GM12892 (cell line): ENCODE measurements at places on chromosomes 7 and 10.

DNA sequence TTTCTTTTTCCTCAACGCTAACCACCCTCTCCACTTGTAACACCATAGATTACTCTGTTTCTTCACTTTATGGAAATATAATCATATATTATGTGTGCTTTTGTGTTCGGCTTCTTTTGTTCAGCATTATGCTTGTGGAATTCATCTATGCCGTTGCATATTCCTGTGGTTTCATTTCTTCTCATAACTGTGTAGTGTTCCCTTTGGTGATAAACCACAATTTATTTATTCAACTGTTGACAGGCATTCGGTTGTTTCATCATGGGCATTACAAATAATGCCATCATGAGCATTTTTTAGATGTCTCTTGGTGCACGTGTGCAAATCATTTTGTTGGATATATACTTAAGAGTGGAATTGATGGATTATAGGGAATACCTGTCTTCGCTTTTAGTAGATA, 12.1 kb downstream of the AVL9 start:
- DNase-seq: no peak

DNA sequence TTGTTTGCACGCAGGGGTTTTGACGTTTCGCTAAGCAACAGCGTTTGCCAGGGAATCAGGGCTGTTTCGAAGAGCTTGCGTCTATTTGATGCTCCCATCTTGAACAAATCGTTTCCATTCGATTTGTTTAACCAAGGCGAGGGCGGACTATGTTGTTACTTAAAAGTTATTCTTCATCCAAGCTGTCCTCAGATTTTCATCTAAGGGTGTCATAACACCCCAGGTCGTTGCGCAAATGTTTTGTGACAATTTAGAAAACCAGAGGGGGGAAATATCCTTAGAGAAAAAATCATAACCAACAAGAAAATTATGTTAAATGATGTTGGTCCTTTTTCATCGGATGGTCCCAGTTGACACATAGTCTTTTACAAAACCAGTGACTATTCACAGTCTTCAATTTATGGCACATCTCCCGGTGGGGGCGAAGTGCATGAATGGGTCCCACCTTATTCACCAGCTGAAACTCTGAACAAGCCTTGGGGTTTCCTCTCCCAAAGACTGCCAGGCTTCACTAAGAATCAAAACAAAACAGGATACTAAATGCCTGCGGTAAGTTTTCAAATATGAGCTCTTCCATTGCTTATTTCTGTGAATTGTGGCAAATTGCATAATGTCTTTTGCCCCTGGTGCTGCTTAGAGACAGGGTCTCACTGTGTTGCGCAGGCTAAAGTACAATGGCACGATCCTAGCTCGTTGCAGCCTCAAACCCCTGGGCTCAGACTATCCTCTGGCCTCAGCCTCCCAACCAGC, 109.9 kb downstream of the REEP3 start:
- DNase-seq: no peak

DNA sequence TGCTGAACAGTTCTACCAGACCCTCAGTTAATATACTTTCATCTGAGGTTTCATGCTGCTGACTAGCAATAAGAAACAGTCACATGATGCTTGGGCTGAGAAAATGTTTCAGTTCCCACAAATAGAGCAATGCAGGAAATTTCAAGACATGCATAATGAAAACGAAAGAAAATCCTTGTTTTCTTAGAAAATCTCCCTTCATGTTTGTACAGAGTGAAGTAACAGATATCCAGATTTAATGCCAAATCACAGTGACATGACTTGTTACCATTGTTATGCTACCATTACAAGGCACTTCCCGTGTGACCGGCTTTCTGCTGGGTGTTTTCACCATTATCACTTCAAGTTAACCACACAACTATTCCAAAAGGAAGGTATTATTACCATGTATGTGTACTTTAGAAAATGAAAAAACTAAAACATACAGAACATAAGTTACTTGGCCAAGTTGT, 121.7 kb downstream of the DOCK4 start:
- no peak for DNase-seq

GRCh38 chr7:38686888-38687287, 55.7 kb upstream of the AMPH start:
- no peak for DNase-seq

DNA sequence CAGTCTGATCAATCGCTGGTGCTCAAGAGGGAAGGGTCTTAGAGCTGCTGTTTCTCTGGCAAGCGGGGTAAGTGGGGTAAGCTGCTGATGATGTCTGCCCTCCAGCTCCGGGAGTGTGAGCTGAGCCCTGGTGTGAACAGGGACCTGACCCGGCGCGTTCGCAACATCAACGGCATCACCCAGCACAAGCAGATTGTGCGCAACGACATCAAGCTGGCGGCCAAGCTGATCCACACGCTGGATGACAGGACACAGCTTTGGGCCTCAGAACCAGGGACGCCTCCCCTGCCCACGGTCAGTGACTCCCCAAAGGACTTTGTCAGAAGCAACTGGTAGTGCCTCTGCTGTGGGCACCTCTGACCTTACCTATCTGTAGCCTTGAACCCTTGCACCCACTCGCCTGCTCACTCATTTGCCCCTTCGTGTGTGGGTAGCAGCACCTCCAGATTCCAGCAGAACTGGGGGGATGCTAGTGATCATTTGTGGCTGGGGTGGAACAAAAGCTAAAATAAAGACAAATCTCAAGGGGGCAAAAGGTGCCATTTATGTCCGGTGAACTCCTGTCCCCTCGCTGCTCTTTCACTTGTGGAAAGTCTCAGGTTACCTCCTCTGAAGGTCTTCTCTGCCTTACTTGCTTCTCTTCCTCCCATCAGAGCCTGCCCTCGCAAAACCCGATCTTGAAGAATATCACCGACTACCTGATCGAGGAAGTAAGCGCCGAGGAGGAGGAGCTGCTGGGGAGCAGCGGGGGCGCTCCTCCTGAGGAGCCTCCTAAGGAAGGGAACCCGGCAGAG, 3.2 kb downstream of the UFSP1 start:
- no peak for DNase-seq

DNA sequence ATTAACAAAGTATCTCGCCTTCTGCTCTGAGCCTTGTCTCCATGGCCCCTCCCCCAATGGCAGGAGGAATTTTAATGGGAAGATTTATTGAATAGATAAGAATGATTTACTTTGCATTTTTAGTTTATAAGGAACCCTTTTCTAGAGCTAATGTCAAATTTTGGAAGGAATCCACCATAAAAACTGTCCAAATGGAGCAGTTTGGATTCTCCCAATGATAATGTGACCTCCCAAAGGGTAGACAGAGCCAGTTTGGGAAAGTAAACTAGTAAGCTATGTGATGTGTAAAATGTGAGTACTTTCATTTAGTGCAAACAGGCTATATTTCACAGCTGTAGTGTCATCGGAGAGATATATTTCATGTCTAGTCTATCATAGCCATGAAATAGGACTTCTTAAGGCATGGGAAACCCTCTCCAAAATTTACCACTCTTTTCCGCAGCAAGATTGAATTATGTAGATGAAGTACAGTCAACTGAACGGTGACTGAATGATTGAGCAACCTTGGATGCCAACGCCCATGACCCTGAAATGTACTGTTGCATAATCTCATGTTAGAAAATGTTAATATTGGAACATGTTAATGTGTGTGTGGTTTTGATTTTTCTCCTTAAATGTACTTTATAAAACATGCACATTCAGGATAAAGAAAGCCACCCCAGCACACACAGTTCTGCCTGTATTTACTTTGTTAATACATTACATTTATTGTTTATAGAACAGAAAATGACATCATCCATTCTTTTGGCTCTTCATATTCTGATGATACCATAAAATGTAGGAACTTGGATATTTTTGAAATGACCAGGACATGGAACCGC, 140.6 kb downstream of the NRP1 start:
- no peak for DNase-seq

DNA sequence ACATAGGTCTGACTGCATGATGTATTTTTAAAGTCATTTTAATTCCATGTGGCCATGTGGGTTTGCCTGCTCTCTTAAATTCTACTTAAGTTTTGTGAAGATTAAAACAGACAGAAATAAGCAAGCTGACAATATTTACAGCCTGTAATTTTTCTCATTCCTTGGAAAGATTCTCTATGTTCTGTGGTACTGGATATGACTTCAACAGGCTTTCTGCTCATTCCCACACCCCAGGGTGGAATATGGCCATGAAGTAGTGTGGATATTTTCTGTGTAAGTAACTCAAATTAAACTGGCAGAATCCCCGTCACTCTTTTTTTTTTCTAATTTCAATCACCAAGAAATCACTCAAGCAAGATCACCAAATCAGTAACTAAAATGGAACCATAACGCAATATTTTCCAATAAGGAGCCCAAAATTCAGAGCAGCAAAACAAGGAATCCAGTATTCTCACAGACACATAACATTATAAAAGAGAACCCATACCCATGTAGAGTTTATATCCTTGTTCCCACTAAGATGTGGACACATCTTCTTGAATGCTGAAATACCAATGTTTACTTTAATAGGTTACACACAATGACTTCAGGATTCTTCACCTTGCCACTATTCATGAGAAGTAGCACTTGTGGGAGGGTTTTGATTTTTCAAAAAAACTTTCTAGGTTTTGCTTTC, 5.7 kb downstream of the HOXA5 start:
- no peak for DNase-seq

DNA sequence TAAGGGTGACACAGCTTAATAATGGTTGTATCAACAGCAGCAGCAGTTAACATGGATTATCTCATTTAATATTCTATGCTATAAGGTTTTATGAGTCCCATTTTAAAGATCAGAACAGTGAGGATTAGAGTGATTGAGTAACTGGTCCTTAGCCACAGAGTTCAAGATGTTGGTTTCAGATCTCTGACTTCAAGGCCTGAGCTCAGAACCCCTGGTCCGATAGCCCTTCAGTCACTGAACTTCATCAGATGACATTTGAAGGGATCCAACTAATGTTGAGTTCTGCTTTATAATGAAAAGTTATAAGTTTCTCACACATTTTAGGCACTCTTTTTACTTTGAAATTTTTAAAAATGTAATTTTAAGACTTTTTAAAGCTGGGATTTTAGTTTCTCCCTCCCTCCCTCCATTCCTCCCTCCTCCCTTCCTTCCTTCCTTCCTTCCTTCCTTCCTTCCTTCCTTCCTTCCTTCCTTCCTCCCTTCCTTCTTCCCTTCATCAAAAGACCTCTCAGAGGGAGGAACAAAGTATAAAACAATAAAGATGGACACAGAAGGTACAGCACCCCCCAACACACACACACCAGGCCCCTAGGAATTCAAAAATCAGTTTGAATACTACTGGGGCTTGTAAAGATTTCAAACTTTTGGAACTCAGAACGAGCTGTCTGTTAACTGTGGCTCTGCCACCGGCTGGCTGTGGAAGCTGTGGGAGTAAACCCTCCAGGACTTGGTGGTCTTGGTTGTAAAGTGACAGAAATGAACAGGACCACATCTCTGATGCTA, 206.9 kb upstream of the AGK start:
- no peak for DNase-seq

DNA sequence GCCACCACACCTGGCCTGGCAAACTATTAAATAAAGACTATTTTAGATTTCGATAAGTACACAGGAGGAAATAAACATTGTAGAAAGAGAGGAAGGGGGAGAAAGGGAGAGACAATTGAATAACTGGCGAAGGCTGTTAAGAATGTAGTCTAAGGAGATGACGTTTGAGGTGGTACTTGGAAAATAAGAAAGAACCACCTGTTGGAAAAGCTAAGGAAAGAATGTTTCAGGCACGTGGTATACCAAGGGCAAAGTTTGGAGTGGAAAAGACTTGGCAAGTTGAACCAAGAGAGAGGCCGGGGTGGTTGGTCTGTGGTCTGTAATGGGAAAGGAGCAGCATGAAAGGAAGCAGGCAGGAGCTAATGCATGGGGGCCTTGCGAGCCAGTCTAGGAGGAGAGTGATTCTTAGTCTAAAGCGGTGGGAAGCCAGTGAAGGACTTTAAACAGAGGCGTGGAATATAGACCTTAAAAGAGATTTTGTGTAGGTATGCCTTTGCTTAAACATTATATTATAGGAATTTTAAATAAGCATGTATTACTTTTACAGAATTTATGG, 9.4 kb downstream of the ING3 start:
- no peak for DNase-seq

GRCh38 chr7:8229927-8230326, 32.0 kb downstream of the ICA1 start:
- DNase-seq: no peak

- no peak for DNase-seq
Measured at GRCh38 chr10:32142646-32143045, 86.4 kb upstream of the KIF5B start.

- no peak for DNase-seq
Measured at GRCh38 chr7:45670717-45671116, 96.5 kb downstream of the ADCY1 start.

DNA sequence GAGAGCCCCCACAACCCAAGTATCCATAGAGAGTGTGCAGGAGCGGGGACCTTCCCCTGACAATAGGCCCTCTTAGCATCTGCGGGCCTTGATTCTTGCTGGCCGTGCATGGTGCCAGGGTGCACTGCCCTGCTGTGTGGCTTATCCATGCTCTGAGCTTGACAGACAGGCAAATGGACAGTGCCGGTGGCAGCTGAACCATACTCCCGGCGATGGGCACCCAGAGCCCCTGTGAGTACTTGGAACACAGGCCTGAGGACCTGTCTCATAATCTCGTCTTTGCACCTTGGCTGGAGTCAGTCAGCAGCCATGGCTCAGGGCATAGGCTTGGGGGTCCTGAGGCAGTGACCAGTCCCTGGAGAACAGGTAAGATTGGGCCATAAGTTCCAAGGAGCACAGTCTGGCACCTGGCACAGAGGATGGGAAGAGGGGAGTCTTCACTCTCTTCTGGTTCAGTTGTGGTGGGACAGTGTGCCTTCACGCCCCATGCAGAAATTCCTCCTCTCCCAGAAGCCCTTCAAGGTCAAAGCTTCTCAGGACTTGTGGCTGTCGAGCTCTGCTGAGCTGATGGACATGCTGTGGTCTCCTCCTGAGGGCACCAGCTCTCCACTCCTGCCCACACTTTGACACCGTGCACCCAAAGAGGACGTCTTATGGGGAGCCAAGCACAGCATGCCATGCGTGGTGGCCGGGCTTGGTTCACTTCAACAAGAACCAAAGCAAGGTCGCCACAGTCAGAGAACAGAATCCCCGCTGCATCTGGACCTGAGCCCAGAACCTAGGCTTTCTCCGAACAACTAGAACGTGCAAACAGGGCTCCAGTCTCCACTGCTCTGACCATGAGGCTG, 59.4 kb upstream of the CAMK2B start:
- DNase-seq: no peak

GRCh38 chr7:103658055-103659005, 212.3 kb upstream of the SLC26A5 start:
- DNase-seq: no peak

GRCh38 chr10:31962826-31963588, 34.4 kb upstream of the ARHGAP12 start:
- no peak for DNase-seq

- DNase-seq: no peak
Measured at GRCh38 chr10:122073508-122073907, 84.5 kb downstream of the TACC2 start.

GRCh38 chr7:149599636-149600206, 102.1 kb upstream of the ZNF746 start:
- no peak for DNase-seq

- peak; percentile 31 for DNase-seq
Measured at GRCh38 chr7:130560972-130561371, 69.1 kb downstream of the MEST start.

- no peak for DNase-seq
Measured at GRCh38 chr7:128390871-128391565, 18.8 kb downstream of the IMPDH1 start.

GRCh38 chr10:69861251-69862240, 59.8 kb downstream of the COL13A1 start:
- no peak for DNase-seq

GRCh38 chr7:23967949-23968599, 258.1 kb downstream of the STK31 start:
- no peak for DNase-seq

GRCh38 chr10:3046210-3046779, 21.1 kb upstream of the PFKP start:
- DNase-seq: no peak
